ENCODE measurements at places on chromosomes 1 and 21.

GRCh38 chr1:6396998-6397397 lies 3.4 kb upstream of the ACOT7 start:
- DNase-seq = no peak

DNA sequence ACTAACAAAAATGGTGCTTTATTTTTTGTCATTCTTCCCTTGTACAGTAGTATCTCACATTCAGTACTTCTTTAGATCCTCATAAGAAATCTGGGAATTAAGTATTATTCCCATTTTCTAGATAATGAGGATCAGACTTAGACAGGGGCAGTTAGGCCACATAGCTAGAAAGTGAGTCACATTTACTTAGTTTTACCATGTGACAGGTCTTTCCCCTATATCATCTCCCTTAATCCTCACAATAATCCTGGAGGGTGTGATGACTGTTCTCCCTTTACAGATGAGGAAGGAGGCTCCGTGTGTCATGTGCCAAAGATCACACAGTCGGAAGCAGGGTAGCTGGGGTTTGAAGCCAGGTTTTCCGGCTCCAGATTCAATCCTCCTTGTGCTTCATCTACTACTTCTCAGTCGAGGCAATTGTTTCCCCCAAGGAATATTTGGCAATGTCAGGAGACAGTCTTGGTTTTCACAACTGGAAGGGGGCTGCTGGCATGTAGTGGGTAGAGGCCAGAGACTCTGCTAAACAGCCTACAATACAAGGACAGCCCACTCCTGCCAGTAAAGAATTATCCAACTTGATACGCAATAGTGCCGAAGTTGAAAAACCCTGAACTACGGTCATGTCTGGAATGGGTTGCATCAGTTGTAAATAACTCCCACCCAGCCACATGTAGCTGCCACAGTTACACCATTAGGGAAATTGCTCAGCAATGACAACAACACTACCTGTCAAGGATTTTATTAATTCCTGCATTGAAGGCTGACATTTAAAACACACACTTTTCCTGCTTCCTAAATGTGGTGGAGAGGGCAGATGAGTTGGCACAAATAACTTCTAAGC lies 54.5 kb downstream of the C8B start:
- DNase-seq = peak; percentile 77

- no peak for DNase-seq
These were observed 7.5 kb upstream of the SOX13 start for GRCh38 chr1:204065174-204065985.

- no peak for DNase-seq
These were observed 13.8 kb upstream of the CNN3 start for GRCh38 chr1:94940738-94941137.

Measured in AG10803 (cell line).